LoVo (cell line): ENCODE measurements at places on chromosomes 6 and 20.

DNA sequence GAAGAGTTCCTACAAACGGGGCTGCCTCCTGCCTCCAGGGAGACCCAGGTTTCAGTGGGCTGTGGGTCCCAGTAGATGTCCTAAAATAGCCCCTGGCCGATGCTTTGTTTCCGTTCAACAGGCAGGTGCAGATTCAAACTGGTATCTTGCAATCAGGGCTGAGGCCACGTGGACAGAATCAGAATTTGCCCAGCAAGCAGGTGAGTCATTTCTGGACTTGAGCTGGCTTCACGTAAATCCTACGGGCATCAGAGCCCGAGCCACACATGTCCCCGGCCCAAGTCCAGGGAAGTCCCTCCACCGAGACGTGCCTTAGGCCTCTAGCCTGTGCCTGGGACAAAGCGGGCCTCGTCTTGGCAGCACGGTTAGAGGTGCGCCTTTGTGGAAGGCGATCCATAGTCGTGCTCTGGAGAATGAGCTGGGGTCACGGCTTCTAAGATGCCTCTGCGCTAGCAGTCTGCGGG lies 101.6 kb upstream of the FRMD1 start:
- DNase-seq: no peak

DNA sequence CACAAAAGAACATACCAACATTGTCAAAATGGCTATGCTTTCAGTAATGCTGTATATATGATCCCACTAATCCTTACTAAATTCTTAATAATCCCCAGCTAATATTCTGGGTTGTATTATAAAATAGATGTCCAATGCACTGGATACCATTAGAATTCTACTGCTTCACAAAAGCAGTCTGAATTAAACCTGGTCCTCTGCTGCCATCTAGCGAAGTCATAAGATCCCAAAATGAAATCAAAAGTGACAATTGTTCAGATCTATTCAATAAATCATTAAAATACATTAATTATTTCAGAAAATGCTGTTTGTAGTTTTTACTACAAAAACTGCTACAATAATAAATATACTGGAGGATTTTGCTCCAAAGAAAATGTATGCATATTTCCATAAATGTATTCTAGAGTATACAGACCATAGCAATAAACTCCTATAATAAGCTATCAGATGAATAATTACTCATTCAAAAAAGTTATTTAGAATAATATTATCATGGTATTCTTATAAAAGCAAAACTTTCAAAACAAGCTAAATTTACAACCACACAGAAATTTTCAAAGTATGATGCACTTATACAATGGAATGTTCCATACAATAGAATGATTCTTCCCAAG lies 92.6 kb downstream of the RNGTT start:
- peak; percentile 56 for DNase-seq

DNA sequence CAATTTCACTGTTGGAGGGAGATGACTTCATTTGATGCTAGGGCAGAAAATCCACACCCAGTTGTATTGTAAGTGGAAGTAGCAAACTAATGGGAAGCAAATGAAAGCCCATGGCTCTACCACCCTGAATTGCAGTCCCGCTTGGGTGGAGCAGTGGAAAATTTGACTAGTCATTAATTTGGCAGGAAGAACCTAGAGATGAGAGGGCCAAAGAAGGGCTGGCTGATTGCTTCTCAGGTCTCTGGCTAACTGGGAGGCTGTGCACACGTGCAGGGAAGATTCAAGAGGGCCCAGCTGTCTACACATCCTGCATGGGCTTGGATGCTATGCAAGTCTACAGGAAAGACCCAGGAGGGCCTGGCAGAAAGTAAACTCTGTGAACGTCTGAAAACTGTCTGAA lies 466.2 kb downstream of the TFAP2A start:
- DNase-seq: no peak

DNA sequence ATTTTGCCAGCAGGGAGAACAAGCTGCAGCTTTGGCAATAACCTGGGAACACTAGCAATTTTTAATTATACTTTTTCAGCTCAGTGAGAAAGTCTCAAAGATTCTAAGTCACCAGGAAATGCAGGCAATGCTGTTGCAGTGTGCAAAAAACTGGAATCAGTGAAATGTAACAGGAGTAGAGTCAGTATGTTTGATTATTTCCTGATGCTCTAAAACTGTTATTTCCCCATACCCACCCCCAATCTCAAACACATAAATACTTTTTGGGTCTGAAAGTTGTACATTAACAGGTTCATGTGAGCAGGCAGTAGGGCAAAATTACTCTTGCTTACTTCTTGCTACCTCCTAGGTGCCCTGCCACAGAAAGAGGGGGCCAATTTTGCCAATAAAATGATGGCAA lies 65.4 kb upstream of the BEND6 start:
- no peak for DNase-seq

- no peak for DNase-seq
Measured at GRCh38 chr6:123838505-123839234, 35.0 kb downstream of the NKAIN2 start.

DNA sequence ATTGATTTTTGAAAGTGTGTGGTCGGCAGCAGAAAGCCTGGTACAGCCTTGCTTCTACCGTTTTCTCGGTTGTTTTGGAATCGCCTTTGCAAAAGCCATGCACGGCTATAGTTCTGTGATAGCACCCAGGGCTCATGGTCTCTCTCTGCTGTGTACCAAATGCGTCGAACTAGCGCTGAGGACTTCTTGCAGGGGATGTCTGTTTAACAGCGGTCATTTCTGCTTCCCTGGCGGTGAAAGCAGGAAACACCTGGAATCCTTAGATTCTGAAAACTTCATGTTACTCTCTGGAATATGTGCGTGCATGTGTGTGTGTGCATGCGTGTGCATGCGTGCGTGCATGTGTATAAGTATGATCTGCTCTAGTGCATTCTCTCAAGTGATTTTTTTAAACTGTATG lies 26.1 kb upstream of the GCNT2 start:
- no peak for DNase-seq

GRCh38 chr6:47484616-47485015 lies 7.0 kb downstream of the CD2AP start:
- peak; percentile 12 for DNase-seq

DNA sequence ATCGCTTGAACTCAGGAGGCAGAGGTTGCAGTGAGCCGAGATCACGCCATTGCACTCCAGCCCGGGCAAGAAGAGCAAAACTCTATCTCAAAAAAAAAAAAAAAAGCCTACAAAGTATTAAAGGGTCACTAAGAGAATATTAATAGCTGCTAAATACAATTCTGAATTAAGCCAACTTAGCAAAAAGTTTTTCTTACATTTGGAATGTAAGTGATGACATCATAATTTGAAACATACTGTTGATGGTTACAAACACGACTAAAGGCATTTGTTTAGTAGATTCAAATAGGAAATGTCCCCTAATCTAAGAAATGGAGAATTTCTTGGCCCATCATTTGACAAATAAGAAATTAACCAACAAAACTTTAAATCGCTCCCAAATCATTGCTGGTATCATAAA lies 282.8 kb downstream of the RNGTT start:
- no peak for DNase-seq

GRCh38 chr6:97029552-97029951 lies 105.0 kb downstream of the KLHL32 start:
- no peak for DNase-seq

DNA sequence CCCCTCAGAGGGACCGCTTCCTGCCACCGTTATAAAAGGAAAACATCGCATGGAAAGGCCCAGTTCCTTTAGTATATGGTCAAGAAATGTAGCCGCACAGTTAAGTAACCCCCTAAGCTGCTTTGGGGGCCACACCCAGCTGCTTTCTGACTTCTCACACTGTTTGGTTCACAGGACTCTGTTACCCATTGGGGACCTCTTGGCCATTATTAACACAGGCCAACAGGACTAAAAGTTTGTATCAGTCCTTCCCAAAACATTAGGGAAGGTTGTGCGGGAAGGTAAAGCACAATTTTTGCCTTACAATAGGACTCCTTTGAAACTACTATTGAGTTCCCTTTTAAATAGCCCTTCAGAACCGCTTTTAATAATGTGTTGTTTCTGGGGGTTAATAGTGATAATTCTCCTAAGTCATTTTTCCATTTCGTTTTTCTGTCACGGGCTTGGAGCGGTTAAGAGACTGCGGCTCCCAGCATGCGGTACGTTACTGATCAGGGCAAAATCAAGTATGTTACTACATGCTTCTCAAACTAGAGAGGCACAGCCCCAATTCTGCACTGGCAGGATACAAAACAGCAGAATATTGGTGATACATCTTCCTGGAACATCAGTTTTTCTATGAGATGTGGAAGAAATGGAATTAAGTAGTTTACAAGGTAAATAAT lies 668 bp upstream of the RPP40 start:
- no peak for DNase-seq

GRCh38 chr6:17276766-17277165 lies 4.4 kb upstream of the RBM24 start:
- DNase-seq: no peak

DNA sequence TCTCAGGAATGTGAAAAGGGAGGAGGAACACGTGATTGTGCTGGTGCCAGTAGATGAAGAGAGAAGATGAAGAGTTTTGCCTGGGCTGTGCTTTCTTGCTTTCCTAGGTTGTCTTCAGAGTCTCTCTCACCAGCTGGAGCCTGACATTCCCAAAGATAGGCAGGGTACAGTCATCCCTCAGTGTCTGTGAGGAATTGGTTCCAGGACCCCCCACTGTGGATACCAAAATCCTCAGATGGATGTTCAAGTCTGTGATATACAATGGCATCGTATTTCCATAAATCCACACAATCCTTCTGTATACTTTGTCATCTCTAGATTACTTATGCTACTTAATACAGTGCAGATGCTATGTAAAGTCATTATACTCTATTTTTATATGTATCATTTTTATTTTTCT lies 113.5 kb downstream of the SAMD5 start:
- no peak for DNase-seq

- DNase-seq: no peak
Measured at GRCh38 chr20:11117808-11118528, 444.2 kb upstream of the JAG1 start.

GRCh38 chr20:47196091-47197081 lies 160.1 kb downstream of the ZMYND8 start:
- peak; percentile 78 for DNase-seq

DNA sequence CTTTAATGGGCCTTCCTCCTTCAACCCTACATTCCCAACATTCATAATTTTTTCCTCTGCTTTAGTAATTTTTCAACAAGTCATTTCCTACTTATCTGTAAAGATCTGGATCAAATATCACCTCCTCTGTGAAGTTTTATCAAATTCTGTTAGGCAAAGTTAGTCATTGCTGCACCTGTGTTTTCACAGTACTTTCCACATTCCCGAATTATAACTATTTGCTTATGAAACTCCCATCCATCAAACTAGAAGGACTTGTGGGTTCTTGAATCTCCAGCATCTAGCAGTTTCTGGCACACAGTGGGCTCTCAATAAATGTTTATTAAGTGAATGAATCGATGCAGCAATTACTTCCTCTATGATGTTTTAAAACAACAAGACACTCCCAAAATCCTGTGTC lies 257.6 kb downstream of the HDGFL1 start:
- DNase-seq: no peak

DNA sequence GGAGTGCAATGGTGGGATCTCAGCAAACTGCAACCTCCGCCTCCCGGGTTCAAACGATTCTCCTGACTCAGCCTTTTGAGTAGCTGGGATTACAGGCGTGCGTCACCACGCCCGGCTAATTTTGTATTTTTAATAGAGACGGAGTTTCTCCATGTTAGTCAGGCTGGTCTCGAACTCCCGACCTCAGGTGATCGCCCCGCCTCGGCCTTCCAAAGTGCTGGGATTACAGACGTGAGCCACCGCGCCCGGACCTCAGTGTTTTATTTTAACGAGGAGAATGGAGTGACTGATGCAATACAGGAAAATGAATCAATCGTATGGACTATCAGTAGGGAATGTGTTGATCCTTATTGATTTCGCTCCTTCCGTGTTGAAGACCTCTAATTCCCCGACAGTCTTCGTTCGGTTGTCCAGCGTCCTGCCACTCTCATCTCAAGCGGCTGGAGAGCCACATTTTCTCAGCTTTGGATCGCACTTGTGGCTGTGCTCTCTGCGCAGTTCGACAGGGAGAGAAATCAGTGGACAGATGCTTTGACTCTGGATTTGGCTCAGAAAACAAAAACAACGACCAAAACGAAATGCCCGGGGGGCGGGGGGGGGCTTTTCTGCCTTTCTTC lies 166.2 kb downstream of the TRIM27 start:
- DNase-seq: no peak

- no peak for DNase-seq
Measured at GRCh38 chr20:4445784-4446183, 275.9 kb upstream of the PRND start.

DNA sequence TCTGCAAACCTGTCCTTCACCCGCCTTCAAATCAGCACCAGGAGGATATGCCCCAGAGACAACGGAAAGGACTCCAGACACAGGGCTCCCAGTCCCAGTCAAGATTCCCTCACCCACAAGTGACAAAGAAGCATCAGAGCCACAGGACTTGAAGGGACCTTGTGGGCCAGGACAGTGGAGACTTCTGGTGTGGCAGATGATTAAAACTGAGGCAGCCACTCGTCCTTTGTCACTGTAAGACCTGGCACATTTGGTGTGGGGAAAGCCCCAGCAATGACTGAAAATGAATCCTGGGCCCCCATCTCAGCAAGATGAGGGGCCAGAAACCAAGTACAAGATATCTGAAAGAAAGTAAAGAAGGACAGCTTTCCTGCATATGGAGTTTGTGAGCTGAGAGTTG lies 15.6 kb upstream of the GMPR start:
- DNase-seq: no peak

GRCh38 chr6:119350952-119351372 lies 1.4 kb upstream of the MAN1A1 start:
- DNase-seq: peak; percentile 31

- no peak for DNase-seq
Measured at GRCh38 chr20:10741060-10741459, 67.3 kb upstream of the JAG1 start.

GRCh38 chr20:15740046-15740775 lies 833.0 kb downstream of the KIF16B start:
- DNase-seq: no peak

GRCh38 chr6:134079406-134079921 lies 27.0 kb upstream of the SLC2A12 start:
- no peak for DNase-seq

- no peak for DNase-seq
Measured at GRCh38 chr6:37092923-37093727, 76.8 kb upstream of the PIM1 start.

DNA sequence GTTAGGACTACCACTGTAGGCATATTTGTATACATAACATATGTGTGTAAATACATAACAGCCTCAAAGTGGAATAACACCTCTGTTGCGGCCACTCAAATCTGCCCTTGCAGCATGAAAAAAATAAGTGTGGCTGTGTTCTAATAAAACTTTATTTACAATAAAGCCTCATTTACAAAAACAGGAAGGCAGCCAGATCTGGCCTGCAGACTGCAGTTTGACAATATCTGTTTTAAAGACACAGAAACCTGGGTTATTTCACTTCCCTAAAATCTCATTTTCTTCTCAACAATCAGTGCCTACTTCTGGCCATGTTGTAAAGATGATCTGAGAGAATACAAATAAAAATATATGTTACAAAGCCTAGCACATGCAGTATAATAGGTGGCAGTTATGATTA lies 53.9 kb upstream of the SCML4 start:
- DNase-seq: no peak
